ENCODE measurements at places on chromosomes 5 and 9.

GRCh38 chr5:143649937-143650621 lies 161.9 kb upstream of the HMHB1 start:
- no peak for DNase-seq

DNA sequence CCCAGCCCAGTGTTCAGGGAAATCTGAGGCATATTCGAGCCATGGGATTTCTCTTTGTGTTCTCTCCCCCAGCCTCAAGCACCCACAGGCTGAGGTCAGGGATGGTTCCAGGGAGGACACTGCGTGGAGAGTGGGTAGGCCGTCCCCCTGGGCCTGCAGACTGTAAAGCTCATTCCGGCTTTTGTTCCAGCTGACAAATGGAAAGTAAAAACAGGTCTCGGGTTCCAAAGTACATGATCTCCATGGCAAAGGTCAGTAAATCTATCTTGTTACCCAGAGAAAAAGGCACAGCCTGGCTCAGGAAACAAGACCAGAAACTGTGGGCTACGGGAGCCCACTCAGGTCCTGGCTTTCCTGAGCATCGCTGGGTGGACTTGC lies 116.2 kb downstream of the ROR2 start:
- no peak for DNase-seq

- no peak for DNase-seq
These were observed 306.8 kb downstream of the SEMA5A start for GRCh38 chr5:9239071-9239470.

DNA sequence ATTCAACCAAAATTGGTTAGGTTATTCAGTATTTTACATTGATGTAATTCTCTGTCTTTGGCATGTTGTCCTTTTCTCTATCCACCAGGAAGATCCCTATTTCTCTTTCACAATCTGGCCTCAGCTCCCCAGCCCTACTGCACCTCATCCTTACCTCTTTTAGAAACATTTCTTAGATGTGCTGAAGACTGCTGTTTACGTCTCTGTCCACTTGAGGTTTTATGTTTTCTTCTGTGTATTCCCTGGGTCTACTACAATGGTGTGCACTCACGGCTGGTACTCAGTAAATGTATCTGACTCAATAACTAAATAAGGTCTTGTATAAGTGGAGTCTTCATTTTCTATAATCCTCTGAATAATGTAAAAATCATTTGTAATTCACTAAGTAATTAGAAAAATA lies 822.7 kb downstream of the DTWD2 start:
- DNase-seq: no peak

DNA sequence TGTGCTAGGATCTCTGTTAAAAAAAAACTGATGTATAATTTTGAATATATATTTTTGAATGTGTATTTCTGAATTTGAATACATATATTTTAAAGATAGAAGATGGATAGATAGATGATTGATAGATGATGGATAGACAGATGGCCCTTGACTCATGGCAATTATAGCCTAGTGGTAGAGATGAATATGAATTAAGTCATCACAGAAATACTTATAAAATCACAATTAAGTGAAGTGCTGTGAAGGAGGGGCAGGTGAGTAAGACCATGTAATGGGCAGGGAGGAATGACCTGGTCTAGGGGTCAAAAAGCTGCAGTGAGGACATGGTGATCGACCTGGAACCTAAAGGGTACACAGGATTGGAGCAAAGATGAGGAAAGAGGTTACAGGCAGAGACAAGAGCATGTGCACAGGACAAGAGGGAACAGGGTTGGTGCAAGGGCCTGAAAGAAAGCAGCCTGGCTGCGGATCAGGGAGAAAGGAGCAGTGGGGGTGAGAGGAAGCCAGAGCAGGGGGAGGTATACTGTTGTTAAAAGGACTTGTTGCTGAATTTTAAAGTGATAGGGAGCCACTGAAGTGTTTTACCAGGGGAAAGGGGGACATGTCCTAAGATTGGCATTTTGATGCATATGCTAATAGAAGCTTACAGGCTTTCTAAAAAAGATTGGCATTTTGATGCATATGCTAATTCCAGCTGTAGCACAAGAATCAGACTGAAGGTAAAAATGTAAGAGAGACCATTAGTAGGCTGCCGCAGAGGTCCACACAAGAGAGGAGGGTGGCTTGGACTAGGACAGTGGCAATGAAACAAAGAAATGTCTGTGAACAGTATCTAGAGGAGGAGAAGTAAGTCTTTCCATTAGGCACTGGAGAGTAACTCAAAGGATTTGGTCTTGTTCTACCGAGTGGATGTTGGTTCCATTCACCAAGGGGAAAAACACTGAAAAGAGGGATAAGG lies 527.8 kb downstream of the AGTPBP1 start:
- DNase-seq: no peak

DNA sequence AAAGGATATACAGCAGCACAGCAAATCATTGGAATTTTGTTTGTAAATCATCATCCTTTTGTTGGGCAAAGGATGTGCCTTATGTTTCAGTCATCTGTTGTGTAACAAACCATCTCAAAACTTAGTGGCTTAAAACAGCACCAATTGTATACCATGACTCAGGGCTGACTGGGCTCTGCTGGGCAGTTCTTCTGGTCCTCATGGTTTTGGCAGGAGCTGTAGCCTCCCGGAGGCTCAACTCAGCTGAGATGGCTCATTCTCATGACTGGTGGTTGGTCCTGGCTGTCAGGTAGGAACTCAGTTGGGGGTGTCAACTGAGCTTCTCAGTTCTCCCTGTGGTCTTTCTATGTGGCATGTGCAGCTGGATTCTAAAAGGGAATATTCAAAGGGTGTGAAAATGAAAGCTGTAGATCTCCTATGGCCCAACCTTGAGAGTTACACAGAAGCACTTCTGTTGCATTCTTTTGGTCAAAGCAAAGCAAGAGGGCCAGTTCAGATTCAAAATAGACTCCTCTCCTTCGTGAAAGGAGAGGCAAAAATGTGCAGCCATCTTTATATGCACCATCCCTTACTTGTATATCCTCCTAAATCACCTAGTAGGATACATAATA lies 39.1 kb upstream of the CPEB4 start:
- DNase-seq: no peak

Measured in NCI-H524 (cell line).